ENCODE measurements at places on chromosomes 5 and 9. TPM values are rescaled to one million over a fixed set of nuclear protein-coding genes. Genes with fewer than 3 reads are reported as not detected.

The KIF12 gene
- total RNA-seq = 0.53 TPM

The GNA14 gene
- total RNA-seq = 3.2 TPM

The PGM5 gene
- total RNA-seq = 0.26 TPM

The MTAP gene
- 32.2 TPM for total RNA-seq

The CER1 gene
- not detected for total RNA-seq

The SMIM33 gene
- not detected for total RNA-seq

The ACTBL2 gene
- not detected for total RNA-seq

GRCh38 chr5:98934546-98934945, 5.7 kb upstream of the CHD1 start:
- DNase-seq = no peak

- no peak for DNase-seq
These were observed 21.7 kb upstream of the BARHL1 start for GRCh38 chr9:132560616-132561202.

GRCh38 chr5:158485047-158485446, 614.7 kb downstream of the EBF1 start:
- DNase-seq = no peak

GRCh38 chr9:98330831-98331230, 75.4 kb upstream of the TBC1D2 start:
- no peak for DNase-seq

- no peak for DNase-seq
These were observed 102.7 kb upstream of the TAF11L2 start for GRCh38 chr5:17395106-17395880.

DNA sequence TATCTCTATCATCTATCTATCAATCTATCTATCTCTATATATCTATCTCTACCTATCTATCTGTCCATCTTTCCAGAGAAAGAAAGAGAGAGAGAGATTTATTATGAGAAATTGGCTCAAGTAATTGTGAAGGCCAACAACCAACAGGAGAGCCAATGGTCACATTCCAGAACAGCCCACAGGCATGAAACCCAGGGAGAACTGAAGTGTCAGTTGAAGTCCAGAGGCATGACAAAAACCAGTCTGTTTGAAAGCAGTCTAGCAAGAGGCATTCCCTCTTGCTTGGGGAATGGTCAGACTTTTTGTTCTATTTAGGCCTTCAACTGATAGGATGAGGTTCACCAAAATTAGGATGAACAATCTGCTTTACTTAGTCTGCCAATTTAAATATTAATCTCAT, 87.6 kb upstream of the PLCXD3 start:
- no peak for DNase-seq

DNA sequence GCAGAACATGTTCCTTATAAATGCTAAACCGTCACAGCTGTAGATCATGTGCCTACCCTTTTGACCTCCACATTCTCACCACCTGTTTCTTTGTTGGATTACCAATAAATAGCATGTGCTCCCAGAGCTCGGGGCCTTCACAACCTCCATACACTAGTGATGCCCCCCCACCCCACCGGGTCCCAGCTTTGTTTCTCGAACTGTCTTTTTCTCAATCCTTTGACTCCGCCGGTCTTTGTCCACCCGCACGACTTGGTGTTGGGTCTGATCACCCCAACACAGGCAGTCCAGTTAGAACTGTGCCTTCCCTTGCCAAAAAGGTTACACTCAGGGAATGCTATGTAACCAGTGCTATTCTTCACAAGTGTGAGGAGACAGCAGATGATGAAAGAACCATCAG, 485.9 kb upstream of the C9orf72 start:
- DNase-seq = no peak

DNA sequence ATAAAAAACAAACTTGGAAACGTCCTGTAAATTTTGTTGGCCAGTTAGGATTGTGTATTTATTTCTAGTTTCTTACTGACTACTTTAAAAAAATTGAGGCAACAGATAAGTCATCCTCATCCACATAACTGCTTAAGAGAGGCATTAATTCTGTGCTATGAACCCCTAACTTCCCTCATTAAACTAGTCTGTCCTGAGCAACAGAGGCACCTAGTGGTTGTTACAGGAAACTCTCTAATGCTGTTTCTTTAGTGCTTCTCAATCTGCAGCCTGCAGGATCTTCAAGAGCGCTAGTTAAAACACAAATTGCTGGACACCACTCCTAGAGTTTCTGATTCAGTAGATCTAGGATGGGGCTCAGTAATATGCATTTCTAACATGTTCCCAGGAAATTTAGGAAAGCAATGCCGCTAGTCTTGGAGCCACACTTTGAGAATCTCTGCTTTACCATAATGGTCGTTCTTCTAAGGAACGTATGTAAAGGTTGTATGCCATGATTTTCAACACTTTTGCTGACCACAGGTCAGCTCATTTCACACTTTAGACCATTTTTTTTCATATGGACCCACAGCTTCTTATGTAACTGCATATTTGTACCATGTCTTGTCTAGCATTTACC, 410.1 kb upstream of the SMARCA2 start:
- no peak for DNase-seq

DNA sequence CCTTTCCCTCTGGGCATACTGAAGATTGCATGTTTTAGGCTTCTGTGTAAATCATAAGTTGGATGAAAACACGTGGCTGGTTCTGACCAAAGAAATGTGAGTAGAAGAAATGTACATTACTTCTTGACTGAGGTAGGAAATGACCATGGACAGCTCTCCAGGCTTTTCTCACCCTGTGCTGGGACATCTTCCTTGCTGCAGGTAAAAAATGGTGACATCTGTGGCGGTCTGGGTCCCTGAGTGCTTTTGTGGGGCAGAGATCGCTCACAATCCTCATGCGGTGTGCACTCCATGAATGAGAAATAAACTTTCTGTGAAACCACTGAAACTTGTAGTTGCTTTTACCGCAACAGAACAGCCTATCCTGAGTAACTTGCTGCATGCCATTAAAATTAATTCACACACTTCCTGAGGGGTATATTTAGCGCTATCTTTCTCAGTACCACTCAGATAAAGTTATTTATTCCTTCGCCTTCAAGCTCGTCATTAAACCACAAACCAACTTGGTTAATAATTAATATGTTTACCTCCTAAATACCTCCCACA, 730.4 kb downstream of the EFNA5 start:
- no peak for DNase-seq

GRCh38 chr5:2335733-2336515, 415.6 kb downstream of the IRX2 start:
- DNase-seq = no peak

GRCh38 chr5:111422747-111423720, 89.3 kb downstream of the STARD4 start:
- no peak for DNase-seq

Measured in pulmonary artery endothelial cell (primary cell).